ENCODE measurements at places on chromosomes 7 and 10.

- DNase-seq = no peak
Observed at GRCh38 chr7:83159731-83160130, 3.0 kb downstream of the PCLO start.

DNA sequence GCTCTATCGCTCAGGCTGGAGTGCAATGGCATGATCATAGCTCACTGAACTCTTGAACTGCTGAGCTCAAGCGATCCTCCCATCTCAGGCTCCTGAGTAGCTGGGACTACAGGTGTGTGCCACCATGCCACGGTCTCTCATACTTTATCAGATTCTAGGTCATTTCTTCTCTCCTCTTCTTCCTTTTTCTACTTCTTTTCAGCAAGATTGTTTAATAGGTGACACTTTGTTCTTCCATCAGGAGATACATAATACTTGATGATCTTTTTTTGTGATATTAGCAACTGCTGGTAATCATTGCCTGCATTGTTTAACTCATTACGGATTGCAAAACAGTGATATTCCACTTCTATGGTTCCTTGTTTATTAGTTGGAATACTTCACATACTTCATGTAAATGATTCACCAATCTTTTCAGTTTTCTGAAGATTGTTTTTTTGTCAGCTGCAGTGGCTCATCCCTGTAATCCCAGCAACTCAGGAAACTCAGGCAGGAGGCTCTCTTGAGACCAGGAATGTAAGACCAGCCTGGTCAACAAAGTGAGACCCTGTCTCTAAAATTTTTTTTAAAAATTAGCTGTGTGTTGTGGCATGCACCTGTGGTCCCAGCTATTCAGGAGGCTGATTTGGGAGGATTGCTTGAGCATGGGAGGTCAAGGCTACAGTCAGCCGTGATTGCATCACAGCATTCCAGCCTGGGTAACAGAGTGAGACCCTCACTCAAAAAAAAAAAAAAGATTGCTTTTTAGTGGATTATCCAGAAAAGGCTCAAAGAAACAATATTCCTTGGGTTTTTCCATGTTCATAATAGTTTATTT, 36.2 kb upstream of the CHST3 start:
- no peak for DNase-seq

- no peak for DNase-seq
Observed at GRCh38 chr10:125334545-125334944, 174.2 kb upstream of the CTBP2 start.

DNA sequence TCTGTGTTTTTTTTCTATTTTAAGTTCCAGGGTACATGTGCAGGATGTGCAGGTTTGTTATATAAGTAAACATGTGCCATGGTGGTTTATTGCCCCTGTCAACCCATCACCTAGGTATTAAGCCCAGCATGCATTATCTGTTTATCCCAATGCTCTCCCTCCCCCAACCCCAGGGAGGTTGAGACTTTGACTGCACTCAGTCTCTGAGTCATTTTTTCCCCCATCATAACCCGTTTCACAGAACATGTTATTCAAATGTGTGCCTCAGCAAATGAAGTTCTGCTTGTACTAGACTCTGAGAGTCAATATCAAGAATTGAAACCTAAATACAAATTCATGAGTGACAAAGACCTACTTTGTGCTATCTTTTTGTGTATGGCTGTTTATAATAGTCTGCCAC, 70.0 kb upstream of the CYP26C1 start:
- DNase-seq = no peak

- no peak for DNase-seq
Observed at GRCh38 chr7:104267701-104268368, 60.0 kb upstream of the ORC5 start.

GRCh38 chr7:108063520-108063933, 60.6 kb upstream of the LAMB1 start:
- DNase-seq = no peak

- no peak for DNase-seq
Observed at GRCh38 chr7:16841681-16842080, 36.9 kb upstream of the AGR2 start.

GRCh38 chr10:971613-972012, 16.6 kb upstream of the GTPBP4 start:
- no peak for DNase-seq

- DNase-seq = no peak
Observed at GRCh38 chr10:88080213-88080612, 216.8 kb downstream of the PTEN start.

DNA sequence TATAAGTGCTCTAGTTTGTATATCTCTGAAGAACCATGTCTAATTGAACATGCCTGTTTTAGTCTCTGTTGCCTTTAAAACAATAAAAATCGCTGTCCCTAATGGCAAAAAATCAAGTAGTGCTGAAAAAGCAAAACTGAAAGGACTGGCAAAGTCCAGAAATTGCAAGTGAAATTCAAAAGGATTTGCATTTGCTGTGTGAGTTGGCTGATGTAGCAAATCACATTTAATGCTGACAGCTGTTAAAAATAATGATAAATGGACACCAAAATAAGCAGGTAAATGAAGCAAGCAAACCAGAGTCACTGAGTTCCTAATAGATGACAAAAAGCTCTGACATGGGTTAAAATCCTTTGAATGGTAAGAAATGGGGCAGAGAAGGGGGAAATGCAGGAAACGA, 874.1 kb downstream of the GRM8 start:
- no peak for DNase-seq

DNA sequence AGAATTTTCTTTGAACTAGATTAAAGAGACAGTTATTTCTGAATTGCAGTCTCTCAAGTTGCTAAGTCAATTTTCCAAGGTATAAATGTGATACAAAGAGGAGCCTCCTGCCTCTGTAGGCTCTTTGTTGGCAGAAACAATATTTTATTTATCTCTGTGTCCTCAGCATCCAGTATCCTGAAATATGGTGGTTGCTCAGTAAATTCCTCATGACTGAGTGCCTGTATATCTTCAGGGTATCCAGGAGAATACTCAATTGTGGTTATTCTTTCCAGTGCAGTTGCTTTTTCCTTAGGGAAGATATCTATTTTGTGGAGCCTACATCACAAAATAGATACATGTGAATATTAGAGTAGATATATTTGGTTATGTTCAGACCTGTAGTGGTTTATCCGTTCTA, 144.8 kb upstream of the FERD3L start:
- no peak for DNase-seq

GRCh38 chr10:20598590-20598989, 298.5 kb downstream of the NEBL start:
- no peak for DNase-seq

DNA sequence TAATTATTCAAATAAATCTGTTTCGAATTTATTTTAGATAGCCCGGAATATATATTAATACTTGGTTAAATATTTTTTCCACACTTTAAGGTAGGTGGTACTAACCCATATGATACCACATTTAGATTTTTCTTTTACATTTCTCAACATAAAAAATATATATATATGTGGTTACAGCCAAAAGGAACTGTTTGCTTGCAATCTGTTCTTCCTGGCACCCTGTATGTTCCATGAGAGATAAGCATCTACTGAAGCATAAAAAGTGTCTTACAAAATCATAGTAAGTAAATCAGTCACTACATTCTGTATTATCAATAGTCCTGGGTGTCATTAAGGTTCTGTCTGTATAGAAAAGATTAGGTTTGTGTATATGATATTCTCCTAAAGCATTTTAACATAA, 726.8 kb downstream of the GRM8 start:
- DNase-seq = no peak

GRCh38 chr10:48658243-48658974, 26.3 kb upstream of the WDFY4 start:
- DNase-seq = peak; percentile 8

GRCh38 chr10:121007264-121007663, 156.1 kb downstream of the WDR11 start:
- no peak for DNase-seq

- DNase-seq = no peak
Observed at GRCh38 chr7:101125989-101126650, 784 bp upstream of the SERPINE1 start.

DNA sequence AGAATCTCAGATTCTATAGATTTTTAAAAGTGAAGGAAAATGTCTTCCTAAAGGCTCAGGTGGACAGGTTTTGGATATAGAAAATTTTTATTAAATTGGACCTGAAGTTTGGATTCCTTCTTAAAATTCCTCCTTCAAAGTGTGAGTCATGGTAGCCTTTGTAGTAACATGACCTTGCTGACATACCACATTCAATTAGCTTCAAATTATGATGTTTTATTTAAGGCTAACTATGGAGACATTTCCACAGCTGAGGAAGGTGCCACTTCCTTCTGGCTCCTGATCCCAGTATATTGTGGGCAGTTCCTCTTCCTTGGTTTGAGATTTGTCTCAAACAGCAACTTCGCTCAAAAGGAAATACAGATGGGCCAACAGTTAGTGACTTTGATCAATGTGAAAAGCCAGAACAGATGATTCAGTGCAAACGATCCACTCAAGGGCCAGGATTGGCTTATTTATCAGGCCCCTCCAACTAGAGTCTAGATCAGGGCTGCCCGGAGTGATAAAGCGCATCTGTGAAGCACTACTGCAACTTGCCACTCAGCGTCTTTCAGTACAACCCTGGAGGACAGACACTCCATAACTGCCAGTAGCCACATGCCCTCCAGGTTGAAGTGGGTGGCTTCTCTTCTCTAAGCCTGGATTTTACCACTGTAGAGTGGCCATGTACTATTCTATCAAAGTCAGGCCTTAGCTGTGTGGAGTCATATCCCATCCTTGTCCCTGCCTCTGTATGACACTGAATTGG, 573.5 kb downstream of the KIF20B start:
- no peak for DNase-seq

- DNase-seq = no peak
Observed at GRCh38 chr10:124106241-124106879, 13.0 kb upstream of the CHST15 start.

- DNase-seq = no peak
Observed at GRCh38 chr7:18655912-18656311, 160.4 kb downstream of the HDAC9 start.

- DNase-seq = no peak
Observed at GRCh38 chr7:98970805-98971204, 92.5 kb downstream of the TRRAP start.

GRCh38 chr10:7458556-7458955, 47.7 kb upstream of the SFMBT2 start:
- no peak for DNase-seq

GRCh38 chr10:78377356-78377755, 343.7 kb downstream of the RPS24 start:
- DNase-seq = no peak

DNA sequence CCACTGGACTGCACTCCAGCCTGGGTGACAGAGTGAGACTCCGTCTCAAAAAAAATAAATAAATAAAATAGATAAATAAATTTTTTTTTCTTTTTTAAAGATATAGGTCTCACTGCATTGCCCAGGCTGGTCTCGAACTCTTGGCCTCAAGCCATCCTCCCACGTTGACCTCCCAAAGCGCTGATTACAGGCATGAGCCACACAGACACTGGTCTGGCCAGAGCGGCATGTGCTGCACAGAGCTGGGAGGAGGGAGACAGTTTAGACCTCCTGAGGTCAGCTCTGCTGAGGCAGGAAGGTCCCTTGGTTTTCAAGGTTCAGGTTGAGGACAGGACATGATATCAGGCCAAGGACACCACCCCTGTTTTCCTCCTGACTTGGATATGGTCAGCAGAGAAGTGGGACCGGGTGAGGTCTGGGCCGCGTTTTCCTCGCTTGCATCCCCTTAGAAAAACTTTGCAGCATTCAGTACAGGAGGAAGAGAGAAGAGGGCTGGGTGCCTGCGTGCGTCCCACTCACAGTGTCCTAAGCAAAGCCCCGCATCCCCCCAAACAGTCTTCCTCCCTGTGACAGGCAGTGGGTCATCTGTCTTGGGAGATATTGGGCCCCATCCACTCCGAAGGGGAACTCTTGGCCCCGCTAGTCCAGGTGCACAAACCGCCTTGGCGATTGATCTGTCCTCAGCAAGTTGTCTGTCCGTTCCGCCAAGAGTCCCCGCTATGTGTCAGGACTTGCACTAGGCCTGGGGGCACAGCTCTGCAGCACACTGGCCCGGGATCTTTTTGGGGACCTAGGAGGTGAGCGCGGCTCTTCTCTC, 56.1 kb downstream of the ZNF727 start:
- DNase-seq = no peak

- no peak for DNase-seq
Observed at GRCh38 chr10:101397140-101397539, 43.2 kb downstream of the BTRC start.

GRCh38 chr10:102267748-102268147, 22.4 kb downstream of the GBF1 start:
- DNase-seq = no peak

DNA sequence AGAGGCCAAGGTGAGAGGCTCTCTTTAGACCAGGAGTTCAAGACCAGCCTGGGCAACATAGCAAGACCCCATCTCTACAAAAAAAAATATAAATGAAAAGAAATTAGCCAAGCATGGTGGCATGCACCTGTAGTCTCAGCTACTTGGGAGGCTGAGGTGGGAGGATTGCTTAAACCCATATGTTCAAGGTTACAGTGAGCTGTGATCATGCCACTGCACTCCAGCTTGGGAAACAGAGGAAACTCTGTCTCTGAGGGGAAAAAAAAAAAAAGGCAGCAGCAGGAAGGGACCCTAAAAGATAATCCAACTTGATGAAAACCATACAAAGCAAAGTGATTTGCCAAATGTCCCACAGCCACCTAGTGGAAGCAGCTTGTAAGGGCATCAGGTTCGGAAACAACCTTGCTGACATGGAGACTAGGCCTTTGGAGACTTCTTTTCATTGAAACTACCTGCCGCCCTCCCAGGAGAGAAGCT, 15.6 kb upstream of the PBLD start:
- peak; percentile 16 for DNase-seq

Measured in effector CD8-positive, alpha-beta T cell (primary cell).